ENCODE measurements at places on chromosomes 4 and X.

- H3K4me1 ChIP-seq = peaks cover 5% of the 10 kb centered on the region
- DNase-seq = no peak
- H3K36me3 ChIP-seq = no peaks in the 10 kb centered on the region
- no peaks in the 10 kb centered on the region for H3K27me3 ChIP-seq
- H3K4me3 ChIP-seq = no peak overlapping the region
- H3K27ac ChIP-seq = no peak overlapping the region
Measured at GRCh38 chr4:88570001-88570400, 22.3 kb upstream of the HERC3 start.

DNA sequence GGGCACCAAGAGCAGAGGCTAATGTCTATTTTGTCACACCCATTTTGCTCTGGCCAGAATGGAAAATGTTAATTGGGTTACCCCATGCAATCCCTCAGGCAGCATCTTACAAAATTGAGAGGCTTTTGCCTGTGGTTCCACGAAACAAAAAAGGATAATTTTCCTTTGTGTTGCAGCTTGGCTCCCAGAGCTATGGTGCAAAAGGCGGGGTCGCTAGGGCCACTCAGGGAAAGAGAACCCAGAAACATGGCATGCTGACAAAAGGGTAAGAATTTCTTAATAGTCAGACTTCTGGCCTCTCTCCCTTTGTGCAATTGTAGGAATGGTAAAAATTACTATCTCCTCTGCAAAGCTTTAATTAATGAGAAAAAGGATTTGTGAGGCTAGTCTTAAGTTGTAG is 119.6 kb upstream of the BANK1 start:
- no peaks in the 10 kb centered on the region for H3K36me3 ChIP-seq
- no peaks in the 10 kb centered on the region for H3K4me1 ChIP-seq
- H3K27ac ChIP-seq = no peak overlapping the region
- no peak for DNase-seq
- H3K4me3 ChIP-seq = no peak overlapping the region
- no peaks in the 10 kb centered on the region for H3K27me3 ChIP-seq

DNA sequence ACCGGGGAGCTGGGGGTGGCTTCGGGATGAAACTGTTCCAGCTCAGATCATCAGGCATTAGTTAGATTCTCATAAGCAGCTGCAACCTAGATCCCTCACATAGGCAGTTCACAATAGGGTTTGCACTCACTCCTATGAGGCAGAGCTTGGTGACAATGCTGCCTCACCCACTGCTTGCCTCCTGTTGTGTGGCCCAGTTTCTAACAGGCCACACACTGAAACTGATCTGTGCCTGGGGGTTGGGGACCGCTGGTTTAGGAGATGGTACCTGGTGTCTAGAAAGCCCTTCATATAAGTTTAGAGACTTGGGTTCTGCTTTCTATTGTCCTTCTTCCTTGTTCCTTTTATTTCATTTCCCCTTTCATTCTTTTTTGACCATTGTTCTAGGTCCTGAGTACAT is 234.2 kb downstream of the FRAS1 start:
- H3K27ac ChIP-seq = no peak overlapping the region
- H3K4me1 ChIP-seq = peaks cover 8% of the 10 kb centered on the region
- no peak overlapping the region for H3K4me3 ChIP-seq
- DNase-seq = no peak
- H3K36me3 ChIP-seq = no peaks in the 10 kb centered on the region

- DNase-seq = no peak
- H3K4me3 ChIP-seq = no peak overlapping the region
- no peaks in the 10 kb centered on the region for H3K27me3 ChIP-seq
- no peaks in the 10 kb centered on the region for H3K4me1 ChIP-seq
Measured at GRCh38 chr4:156718226-156718625, 253.4 kb downstream of the PDGFC start.

GRCh38 chrX:151825925-151826485 is 86.7 kb upstream of the MAGEA4 start:
- DNase-seq = peak; percentile 72
- H3K4me3 ChIP-seq = no peak overlapping the region
- H3K36me3 ChIP-seq = no peaks in the 10 kb centered on the region
- H3K27me3 ChIP-seq = no peaks in the 10 kb centered on the region
- no peaks in the 10 kb centered on the region for H3K4me1 ChIP-seq

GRCh38 chr4:154560419-154560801 is 2.4 kb upstream of the FGB start:
- H3K27ac ChIP-seq = no peak overlapping the region
- DNase-seq = no peak
- H3K27me3 ChIP-seq = no peaks in the 10 kb centered on the region
- no peaks in the 10 kb centered on the region for H3K36me3 ChIP-seq

- peaks cover 10% of the 10 kb centered on the region for H3K4me1 ChIP-seq
- no peaks in the 10 kb centered on the region for H3K27me3 ChIP-seq
- H3K36me3 ChIP-seq = no peaks in the 10 kb centered on the region
- H3K27ac ChIP-seq = peak overlapping the region; percentile 67
Measured at GRCh38 chr4:141081921-141082395, 51.3 kb downstream of the RNF150 start.

DNA sequence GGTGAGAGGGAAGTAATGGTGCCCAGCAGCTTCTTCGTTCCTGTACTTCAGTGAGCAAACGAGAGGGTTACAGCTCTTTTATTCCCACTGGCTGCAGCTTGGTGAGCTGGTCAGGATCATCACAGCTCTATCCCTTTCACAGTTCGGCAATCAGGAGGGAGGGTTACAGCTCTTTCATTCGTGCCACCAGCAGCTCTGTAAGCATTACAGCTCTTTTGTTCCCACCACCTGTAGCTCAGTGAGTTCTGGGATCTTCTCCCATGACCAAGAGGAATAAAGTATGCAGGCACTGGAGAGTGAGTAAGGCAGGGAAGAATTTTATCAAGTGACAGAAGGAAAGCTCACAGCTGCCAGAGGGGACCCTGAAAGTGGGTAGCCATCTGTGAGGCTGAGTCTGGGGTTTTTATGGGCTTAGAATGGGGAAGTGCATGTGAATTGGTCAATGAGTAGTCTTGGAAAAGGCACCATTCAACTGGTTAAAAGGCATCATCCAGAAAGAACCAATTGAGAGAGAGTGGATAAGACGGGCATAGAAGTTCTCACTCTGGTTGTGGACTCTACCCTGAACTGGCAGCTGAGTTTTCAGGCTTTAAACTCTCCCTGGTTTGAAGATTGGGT is 123.7 kb downstream of the COX18 start:
- H3K4me3 ChIP-seq = no peak overlapping the region
- no peaks in the 10 kb centered on the region for H3K36me3 ChIP-seq
- H3K27me3 ChIP-seq = no peaks in the 10 kb centered on the region
- no peak overlapping the region for H3K27ac ChIP-seq
